Large intestine (tissue), 12 donors: ENCODE measurements at places on chromosomes 5 and 9. TPM values are rescaled to one million over a fixed set of nuclear protein-coding genes. Genes with fewer than 3 reads are reported as not detected.
A peak's percentile ranks its signal among the peaks of the same experiment; 100 is the strongest.

Gene SPOCK1
- polyA plus RNA-seq, result 6.3 TPM

Gene PGM5
- polyA plus RNA-seq, result 26.4 TPM

Gene SLC1A1
- 42.5 TPM for polyA plus RNA-seq

Gene FOXD4L5
- polyA plus RNA-seq, result 0.09 TPM

Gene IFNE
- 1.8 TPM for polyA plus RNA-seq

Gene PTGS1
- 9.2 TPM for polyA plus RNA-seq

Gene PCA3
- polyA plus RNA-seq, result 0.97 TPM

Gene ELOVL7
- polyA plus RNA-seq, result 77.3 TPM

Gene NR2F1-AS1
- polyA plus RNA-seq, result 7.2 TPM

Gene SLC4A9
- polyA plus RNA-seq, result 0.22 TPM

DNA sequence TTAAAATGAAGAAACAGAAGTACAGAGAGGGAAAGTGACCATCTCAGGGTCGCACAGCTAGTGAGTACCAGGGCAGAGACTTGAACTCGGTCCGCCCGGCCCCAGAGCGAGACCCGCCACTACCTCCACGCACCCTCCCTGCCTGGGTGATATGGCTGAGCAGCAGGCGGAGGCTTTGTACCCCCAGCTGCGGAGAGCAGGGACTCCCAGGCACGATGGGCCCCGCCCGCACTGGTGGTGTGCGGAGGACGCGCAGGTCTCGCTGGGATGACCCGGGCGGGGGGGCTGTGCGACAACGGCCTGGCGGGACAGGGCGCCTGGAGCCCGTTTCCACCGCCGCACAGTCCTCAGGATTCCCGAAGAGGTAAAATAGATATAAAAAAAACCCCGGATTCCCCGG, 64.7 kb upstream of the LARP1 start:
- no peak for DNase-seq

DNA sequence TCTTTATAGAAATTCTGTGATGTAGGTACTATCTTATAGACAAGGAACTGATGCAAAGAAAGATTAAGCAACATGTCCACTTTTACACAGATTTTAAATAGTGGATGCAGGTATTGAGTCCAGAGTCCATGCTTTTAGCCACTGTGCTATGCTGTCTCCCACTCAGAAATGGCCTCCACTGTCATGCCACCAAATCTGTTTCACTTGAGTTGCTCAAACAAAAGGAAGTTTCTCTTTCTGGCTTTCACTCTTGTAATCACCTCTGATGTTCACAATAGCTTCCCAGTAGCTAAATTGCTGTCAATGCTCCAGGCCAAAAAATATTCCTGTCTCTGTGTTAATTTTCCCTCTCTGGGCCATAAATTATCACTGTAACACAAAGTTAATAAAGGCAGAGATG, 77.0 kb upstream of the RASA1 start:
- no peak for DNase-seq

DNA sequence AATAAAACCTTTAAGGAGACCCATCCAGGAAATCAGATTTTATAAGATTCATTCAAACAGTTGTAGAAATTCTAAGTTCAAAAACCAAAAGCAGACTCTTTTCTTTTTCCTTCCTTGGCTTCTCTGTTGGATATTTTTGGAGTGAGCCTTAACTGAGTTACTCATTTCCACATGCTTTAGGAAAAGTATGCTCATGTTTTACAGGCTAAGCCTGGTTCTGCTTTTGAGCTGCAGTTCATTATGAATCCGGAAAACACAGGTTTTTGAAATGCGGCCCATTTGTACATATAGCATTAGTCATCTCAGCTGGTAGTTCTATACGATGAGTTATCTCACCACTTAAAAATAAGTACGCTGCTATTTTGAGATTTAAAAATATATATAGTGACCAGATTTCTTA, 156.6 kb upstream of the DMRT1 start:
- DNase-seq, result no peak

- DNase-seq, result no peak
These were observed 132.6 kb downstream of the XRCC4 start for GRCh38 chr5:83209963-83210362.

DNA sequence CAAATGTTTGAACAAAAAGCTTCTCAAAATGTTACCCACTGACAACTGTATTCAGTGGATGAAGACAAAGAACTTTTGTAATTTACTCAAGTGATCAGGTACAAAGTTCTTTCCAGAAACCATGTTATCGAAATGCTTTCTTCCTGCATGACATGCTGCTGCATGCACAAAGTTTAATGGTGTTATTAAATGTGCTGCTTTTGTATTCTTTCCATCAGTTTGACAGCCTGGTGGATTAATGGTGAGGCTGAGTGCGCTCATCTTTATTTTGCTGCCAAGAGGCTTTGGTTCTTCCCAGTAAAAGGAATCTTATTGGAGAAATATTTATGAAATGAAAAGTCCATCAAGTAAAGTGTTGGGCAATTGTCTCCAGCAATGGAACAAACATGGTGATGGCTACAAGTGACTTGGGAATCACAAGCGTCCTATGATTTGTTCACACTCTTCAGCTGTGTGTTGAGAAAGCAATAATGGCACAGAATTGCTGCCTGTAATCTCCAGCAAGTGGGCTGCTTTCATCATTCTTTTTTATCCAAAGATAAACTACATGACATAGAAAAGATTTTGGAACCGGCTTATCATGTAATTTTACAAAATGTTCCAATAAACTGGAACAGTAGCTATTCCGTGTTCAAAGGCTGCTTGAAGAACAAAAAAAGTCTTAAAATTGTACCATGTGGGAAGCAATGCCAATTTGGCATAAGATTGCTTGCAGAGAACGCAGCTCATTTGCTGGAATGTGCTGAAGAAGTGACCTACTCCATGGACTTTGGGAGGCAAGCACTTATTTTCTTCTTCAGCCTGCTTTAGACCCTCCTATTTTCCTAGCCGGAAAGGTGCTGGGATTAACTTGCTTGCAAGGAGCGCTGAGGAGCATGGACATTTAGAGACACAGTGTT, 153.1 kb downstream of the HSD17B3 start:
- peak; percentile 28 for DNase-seq

- no peak for DNase-seq
These were observed 206.8 kb downstream of the CAAP1 start for GRCh38 chr9:26685818-26686217.

- no peak for DNase-seq
These were observed 277.9 kb upstream of the CDH9 start for GRCh38 chr5:27316271-27316650.

DNA sequence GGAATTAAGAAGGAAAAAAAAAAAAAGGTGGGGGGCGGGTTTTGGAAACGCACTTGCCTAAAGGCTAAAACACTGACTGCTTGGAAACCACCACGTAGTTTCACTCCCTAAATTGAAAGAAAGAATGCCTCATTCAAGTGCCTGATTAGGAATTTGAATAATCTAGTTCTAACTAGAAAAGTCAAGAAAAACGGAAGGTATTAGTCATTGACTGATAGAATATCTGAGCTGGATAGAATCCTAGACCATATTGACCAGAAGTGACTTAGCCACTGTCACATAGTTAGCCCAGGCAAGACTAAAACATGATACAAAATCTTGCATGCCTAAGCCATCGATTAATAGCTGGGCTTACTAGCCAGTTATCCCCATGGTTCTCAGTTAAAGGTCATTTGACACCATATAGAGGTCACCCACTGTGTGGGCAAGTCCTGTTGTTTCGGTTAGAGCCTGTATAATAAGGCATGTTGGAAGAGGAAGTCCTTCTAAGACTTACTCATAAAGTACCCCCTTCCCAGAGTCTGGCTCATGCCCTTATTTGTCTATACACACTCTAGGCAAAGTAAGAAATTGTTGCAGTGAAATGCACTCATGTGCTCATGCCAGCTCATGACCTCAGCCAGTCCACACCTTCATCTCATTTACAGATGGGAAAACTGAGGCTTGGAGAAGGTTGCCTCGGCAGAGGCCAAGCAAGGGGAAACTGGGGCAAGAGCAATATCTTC, 40.2 kb downstream of the SH3RF2 start:
- DNase-seq, result no peak

GRCh38 chr5:5266297-5266696, 126.2 kb downstream of the ADAMTS16 start:
- no peak for DNase-seq

- DNase-seq, result peak; percentile 54
These were observed 227.6 kb upstream of the ANKRD55 start for GRCh38 chr5:56460681-56461191.

- no peak for DNase-seq
These were observed 301.0 kb downstream of the GADD45G start for GRCh38 chr9:89905606-89906338.

GRCh38 chr5:180315762-180316212, 23.9 kb upstream of the MAPK9 start:
- peak; percentile 20 for DNase-seq

- no peak for DNase-seq
These were observed 30.3 kb downstream of the VCP start for GRCh38 chr9:35042081-35042604.

- peak; percentile 14 for DNase-seq
These were observed 23.0 kb upstream of the SLC6A3 start for GRCh38 chr5:1468247-1468612.

- no peak for DNase-seq
These were observed 83.3 kb downstream of the GLDC start for GRCh38 chr9:6562201-6562600.

DNA sequence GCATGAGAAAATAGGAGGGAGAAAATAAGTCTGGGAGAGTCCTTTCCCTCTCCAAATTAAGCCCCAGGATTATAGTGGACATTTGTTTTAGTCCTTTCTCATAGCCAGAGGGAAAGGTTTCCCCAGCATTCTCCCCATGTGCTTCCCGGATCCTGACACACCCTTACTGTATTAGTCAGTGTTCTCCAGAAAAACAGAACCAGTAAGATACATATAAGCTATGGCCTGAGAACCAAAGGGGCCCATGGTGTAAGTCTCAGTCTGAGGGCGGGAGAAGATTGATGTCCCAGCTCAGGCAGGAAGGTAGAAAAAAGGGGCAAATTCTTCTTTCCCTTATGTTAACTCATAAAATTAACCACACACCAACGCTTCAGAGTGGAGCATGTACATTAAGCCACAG, 25.6 kb upstream of the SPATA31D4 start:
- no peak for DNase-seq

DNA sequence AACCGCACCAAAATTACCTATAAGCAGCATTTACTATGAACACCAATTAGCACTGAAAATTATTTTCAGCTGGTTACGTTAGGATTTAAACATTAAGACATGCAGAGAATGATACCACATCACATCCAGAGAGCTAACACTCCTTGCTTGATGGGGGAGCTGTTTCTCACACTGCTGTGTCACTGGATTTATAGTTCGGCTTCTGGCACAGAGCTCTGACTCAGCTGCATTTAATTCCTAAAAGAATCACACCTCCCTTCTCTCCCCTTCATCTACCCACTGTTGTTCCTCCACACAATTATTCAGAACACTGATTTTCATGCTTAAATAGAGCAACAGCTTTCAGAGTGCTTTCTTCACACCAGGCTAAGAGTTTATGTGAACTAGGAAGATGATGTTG, 82.6 kb upstream of the SV2C start:
- no peak for DNase-seq

GRCh38 chr5:109411149-109411514, 1.4 kb upstream of the PJA2 start:
- no peak for DNase-seq

DNA sequence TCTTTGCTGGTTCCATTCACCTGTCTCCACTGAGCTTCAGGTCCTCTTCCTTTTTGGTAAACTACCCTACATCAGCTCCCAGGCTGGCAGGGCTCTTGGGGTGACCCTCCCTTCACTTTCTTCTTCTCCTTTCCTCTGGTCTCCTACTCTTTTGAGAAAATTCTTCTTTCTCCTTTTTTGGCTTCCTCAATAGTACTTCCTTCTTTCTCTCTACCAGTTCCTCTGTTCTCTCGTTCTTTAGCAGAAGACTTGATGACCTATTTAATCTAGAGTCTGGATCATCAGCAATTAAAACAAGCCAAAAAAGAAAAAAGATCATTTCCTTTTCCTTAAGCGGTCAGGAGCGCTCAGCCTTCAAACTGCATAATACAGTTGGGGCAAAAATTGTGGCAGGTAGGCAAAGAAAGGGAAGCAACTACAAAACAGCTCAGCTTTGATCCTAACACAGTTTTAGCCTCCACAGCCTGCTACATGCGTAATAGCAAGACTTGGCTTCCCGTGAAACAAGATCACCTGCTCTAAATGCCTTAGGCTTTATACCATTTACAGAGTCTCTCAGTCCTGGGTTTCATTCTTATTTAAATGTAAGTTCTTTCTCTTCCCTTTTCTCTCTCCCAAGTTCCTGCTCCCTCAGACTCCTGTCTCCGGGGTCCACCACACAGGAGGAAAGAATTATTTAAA, 14.0 kb upstream of the GSN start:
- no peak for DNase-seq

DNA sequence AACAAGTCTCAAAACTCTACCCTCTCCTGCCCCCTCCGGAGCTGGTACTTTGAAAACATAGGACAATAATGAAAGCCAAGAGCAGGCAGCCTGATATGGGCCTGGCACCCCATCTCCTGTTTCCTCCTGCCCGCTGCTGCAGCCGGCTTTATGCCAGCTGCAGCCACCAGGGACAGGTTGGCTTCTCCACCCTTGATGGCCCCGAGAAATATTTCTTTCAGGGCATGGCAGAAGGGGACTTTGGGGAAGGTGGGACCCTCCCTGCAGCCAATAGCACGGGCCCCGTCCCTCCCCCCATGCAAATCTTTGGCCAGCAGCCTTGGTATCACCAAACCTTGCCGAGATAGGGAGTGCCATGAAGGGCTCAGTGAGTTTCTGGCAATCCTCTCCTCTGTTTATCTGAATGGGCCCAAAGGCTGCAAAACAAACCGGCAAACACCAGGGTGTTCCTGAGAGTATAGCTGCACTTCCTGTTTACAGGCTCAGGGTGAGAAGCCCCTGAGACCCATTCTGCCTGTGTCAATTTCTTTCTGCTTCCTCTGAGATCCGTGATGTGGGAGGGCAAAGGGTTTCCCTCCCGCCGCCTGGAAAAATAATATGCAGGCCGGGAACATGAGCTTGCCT, 73.4 kb upstream of the BOD1 start:
- peak; percentile 36 for DNase-seq

DNA sequence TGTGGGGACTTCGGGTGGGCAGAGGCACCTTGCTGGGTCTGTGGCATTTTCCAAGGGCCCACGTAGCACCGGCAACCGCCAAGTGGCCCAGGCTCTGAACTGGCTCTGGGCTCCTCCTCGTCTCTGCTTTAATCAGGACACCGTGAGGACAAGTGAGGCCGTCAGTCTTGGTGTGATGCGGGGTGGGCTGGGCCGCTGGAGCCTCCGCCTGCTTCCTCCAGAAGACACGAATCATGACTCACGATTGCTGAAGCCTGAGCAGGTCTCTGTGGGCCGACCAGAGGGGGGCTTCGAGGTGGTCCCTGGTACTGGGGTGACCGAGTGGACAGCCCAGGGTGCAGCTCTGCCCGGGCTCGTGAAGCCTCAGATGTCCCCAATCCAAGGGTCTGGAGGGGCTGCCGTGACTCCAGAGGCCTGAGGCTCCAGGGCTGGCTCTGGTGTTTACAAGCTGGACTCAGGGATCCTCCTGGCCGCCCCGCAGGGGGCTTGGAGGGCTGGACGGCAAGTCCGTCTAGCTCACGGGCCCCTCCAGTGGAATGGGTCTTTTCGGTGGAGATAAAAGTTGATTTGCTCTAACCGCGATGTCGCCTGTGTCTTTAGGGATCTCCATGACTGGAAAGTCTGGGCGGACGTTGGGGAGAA, 5.8 kb downstream of the DPP7 start:
- no peak for DNase-seq
